Mesothelial cell of epicardium (in vitro differentiated cells): ENCODE measurements at places on chromosomes 4 and X.

DNA sequence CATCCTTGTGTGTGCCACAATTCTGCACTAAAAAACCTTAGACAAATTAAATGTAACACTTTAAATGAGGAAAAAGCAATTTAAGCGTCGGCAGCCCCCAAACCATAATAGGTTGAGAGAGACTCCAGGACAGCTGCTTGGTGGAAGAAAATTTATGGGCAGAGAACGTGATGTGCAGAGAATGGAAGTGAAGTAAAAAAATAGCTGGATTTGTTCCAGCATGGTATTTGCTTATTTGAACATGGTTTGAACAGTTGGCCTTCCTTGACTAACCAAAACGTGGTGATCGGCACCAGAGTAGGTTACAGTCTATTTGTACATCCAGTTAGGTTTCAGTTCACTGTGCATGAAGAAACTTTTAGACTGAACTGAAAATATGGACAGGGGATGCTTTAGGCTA, 343.0 kb upstream of the CPEB2 start:
- H3K27ac ChIP-seq, result no peak overlapping the region
- H3K4me1 ChIP-seq, result no peaks in the 10 kb centered on the region
- no peaks in the 10 kb centered on the region for H3K36me3 ChIP-seq
- H3K4me3 ChIP-seq, result no peak overlapping the region

GRCh38 chrX:40278340-40279090, 180.8 kb upstream of the BCOR start:
- H3K27me3 ChIP-seq, result no peaks in the 10 kb centered on the region
- DNase-seq, result no peak
- H3K4me1 ChIP-seq, result peaks cover under 1% of the 10 kb centered on the region
- peaks cover 1% of the 10 kb centered on the region for H3K36me3 ChIP-seq
- no peak overlapping the region for H3K4me3 ChIP-seq
- peak overlapping the region; percentile 62 for H3K27ac ChIP-seq

- no peak for DNase-seq
- H3K4me3 ChIP-seq, result no peak overlapping the region
- peaks cover 19% of the 10 kb centered on the region for H3K4me1 ChIP-seq
- H3K27me3 ChIP-seq, result no peaks in the 10 kb centered on the region
- H3K36me3 ChIP-seq, result no peaks in the 10 kb centered on the region
Measured at GRCh38 chr4:109390115-109390768, 43.4 kb upstream of the SEC24B start.

- H3K27ac ChIP-seq, result no peak overlapping the region
- peaks cover 1% of the 10 kb centered on the region for H3K36me3 ChIP-seq
- no peak for DNase-seq
- H3K4me1 ChIP-seq, result no peaks in the 10 kb centered on the region
Measured at GRCh38 chrX:19606902-19607301, 91.6 kb upstream of the MAP3K15 start.
